ENCODE measurements at places on chromosomes 16 and 17. TPM values are rescaled to one million over a fixed set of nuclear protein-coding genes. Genes with fewer than 3 reads are reported as not detected.

Gene CCL16
- total RNA-seq: 0.51 TPM

Gene VAT1L
- total RNA-seq: 2.1 TPM

DNA sequence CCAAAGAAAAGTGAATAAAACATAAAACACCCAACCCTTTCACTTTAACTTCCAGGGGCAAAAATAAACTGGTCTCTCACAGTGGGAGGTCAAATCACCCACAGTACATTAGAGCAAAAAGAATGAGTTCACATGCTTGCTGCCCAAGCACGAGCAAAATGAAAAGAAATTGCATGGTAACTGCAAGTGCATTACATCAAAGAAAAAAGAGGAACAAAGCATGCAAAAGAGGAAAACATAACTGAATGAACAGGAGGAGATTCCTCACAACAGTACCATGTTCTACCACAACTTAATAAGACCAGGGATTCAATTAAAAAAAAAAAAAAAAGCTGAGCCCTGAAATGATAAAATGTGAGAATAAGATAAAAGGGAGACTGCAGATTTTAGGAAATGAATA is 12.3 kb downstream of the DNAH2 start:
- DNase-seq: no peak

DNA sequence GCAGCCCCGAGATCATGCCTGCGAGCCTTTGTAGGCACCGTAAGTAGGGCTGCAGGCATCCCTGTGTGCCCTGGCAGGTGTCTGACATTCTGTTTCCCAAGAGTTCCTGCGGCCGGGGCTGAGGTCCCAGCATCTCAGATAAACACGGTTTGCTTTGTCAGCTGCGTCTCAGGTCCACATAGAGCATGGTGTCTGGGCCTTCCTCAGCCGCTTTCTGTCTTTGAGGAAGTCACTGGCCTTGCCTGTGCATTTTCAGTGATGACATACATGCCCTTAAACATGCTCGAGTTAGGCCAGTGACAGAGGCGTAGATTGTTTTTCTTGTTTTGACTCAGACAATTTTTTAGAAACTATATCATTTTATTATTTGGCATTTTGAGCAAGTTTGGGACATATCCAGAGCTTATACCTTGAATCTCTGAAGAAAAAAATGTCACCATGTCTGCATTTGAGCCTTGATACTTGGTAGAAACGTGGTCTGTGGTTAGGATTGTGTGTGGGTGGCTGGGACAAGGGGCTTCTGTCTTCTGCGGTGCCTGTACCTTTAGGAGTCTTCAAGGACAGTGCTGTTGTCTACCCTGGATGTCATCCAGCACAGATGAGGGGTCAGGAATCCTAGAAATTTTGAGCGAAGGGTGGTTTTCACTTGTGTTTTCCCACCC is 105.8 kb downstream of the SNX29 start:
- DNase-seq: no peak

DNA sequence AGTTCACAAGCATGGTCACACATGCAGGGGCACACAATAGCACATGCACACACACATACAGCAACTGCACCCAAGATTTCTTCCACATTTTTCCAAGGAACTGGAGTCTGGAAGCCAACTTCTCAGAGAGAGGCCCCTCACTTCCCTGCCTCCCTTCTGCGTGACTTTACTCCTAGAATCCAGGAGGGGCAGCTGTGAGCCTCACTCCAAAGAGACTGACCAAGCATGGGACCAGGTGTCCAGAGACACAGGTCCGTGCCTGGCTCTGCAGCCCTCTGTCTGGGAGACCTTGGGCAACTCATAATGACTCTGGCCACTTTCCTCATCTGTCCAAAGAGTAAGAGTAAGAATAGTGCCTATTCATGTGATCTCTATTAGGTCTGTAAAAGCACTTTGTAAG is 104.7 kb upstream of the TMEM132E start:
- DNase-seq: no peak
